H1 (cell line): ENCODE measurements at places on chromosomes 1 and 21. TPM values are rescaled to one million over a fixed set of nuclear protein-coding genes. Genes with fewer than 3 reads are reported as not detected.

GRCh38 chr1:172973424-172973823 lies 77.3 kb downstream of the TNFSF18 start:
- DNase-seq = no peak

DNA sequence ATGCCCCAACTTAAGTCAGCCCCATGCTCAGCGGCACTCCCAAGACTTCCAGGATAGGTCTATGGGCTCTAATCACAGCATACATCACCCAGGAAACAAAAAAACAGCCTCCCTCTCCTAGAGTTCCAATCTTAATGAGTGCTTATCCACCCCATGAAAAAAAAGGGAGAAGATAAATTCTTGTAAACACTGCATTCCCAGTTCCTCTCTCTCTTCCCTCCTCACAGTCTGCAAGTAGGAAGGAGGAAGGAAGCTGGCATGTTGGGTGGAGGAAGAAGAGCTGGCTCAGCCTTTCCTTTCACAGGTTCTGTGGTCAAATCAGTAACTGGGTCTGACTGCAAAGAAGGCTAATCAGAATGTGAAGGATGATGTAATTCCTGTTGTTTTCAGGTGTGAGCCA lies 69.9 kb upstream of the ZC3H11B start:
- DNase-seq = no peak

Gene OMA1
- 10.7 and 11.7 TPM in 2 replicates for total RNA-seq

GRCh38 chr1:233863901-233864545 lies 40.5 kb upstream of the SLC35F3 start:
- no peak for DNase-seq

DNA sequence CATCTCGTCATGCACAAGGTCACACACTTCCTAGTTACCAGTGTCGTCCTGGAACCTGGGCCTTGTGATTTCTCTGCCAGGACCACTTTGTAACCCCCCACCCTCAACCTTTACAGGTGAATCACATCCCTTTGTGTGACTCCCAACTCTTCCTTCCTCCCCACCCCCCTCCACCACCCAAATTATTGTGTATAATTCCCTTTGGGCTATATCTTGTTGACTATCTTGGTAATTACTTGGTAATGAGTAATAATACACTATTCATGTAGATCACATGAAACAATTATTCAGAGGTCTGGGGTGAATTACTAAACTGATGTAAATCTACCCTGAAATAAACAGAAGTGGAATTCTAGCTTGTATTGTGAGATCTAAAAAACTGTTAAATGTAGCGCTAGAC lies 1.7 kb downstream of the KCNK1 start:
- no peak for DNase-seq

DNA sequence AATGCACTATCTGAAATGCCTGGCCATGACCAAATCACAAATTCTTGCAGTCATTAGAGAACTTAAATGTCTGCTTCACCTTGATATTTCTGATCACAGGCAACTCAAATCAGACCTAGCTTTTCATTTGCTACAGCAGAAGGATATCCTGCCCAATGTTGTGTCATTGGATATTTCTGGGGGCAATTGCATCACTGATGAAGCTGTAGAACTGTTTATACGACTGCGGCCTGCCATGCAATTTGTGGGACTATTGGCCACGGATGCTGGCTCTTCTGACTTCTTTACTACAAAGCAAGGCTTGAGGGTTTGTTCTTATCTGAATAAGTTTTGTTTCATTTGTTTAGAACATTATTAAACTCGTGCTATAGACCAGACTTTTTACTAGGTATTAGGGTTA lies 14.9 kb downstream of the ZYG11A start:
- DNase-seq = no peak

DNA sequence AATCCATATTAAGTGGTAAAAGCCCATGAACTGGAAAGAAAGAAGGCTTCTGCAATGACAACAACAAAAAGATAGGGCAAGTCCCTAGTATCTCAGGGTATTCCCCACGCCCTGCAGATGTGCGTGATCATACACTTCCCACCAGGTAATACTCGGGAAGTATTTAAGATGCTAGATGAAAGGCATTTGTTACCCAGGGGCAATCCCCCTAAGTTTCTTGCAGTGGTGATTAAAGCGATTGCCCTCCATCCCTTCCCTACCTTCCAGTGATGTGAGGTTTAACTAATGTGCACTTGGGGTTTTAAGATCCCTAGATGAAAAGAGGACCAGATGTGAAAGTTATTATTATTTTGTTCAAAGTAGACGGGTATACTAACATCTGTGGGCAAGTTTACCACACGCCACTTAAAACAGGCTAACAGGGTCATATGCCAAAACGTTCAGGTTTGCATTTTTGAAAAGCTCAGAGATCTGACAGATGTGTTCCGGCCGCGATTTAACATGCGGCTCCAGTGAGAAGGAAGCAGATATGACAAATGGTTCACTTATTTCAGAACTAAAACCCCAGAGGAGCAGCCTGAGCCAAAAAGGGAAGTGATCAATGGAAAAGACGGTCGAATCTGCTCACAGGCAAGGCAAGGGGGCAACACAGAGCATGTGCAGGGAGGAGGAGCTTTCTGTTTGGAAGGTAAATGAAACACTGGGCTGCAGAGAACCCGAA lies 17.4 kb downstream of the TIAM1 start:
- DNase-seq = no peak

DNA sequence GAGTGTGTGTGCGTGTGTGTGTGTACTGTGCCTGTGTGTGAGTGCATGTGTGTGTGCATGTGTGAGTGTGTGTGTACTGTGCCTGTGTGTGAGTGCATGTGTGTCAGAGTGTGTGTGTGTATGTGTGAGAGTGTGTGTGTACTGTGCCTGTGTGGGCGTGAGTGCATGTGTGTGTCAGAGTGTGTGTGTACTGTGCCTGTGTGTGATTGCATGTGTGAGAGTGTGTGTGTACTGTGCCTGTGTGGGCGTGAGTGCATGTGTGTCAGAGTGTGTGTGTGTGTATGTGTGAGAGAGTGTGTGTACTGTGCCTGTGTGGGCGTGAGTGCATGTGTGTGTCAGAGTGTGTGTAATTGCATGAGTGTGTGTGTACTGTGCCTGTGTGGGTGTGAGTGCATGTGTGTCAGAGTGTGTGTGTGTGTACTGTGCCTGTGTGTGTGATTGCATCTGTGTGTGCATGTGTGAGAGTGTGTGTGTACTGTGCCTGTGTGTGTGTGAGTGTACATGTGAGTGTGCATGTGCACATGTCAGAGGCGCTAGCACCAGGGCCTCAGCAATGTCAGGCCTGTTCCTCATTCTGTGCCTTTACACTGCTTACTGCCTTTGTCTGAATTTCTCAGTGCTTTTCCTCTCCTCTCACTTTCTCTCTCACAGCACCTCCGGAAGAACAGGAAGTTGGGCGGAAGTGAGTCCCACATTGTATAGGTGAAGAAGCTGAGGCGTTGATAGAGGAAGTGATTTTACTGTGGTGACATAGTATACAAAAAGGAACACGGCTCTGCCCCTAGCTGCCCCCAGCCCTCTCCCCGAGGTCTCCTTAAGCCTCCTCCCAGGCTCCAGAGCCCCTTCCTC lies 4.9 kb downstream of the SLC5A9 start:
- DNase-seq = no peak

GRCh38 chr1:67372136-67372535 lies 58.1 kb downstream of the SERBP1 start:
- no peak for DNase-seq

- DNase-seq = no peak
Observed at GRCh38 chr1:231364192-231364591, 26.1 kb downstream of the SPRTN start.

Gene LMX1A
- not detected in 2 replicates for total RNA-seq

- no peak for DNase-seq
Observed at GRCh38 chr21:43778469-43779335, 2.6 kb upstream of the CSTB start.
